ENCODE measurements at places on chromosomes 13 and 19.

GRCh38 chr19:31438401-31439269 is 89.4 kb upstream of the TSHZ3 start:
- no peak for DNase-seq

DNA sequence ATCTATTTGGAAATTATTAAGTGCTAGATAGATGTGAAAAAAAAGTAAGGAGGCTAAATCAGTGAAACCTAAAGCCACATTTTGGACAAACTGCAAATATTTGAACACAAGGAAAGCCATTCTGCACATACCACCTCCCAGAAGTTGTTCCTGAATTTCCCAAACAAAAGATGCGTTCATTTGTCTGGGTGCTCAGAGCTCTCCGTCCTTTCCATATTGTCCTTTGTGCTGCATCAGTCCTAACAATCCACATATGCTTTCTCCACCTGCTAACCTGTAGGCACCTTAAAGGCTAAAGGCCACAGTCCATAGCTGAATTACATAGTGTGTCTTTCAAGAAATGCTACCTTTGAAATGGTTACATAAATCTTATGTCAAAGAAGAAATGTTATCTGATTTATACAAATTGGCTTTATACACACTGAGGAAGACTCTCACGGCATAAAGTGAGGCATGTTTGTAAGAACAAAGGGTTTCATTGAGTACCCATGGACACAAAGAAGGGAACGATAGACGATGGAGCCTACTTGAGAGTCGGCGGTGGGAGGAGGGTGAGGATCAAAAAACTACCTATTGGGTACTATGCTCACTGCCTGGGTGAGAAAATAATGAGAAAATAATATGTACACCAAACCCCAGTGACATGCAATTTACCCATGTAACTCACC is 182.0 kb downstream of the RGCC start:
- DNase-seq: no peak

- DNase-seq: no peak
These were observed 1.1 kb downstream of the PGLS start for GRCh38 chr19:17512574-17512939.

GRCh38 chr19:2636141-2636896 is 66.2 kb downstream of the GNG7 start:
- DNase-seq: no peak

GRCh38 chr13:19154843-19155242 is 26.8 kb downstream of the TUBA3C start:
- DNase-seq: no peak

- DNase-seq: no peak
These were observed 3.1 kb upstream of the CCDC70 start for GRCh38 chr13:51858433-51859247.

DNA sequence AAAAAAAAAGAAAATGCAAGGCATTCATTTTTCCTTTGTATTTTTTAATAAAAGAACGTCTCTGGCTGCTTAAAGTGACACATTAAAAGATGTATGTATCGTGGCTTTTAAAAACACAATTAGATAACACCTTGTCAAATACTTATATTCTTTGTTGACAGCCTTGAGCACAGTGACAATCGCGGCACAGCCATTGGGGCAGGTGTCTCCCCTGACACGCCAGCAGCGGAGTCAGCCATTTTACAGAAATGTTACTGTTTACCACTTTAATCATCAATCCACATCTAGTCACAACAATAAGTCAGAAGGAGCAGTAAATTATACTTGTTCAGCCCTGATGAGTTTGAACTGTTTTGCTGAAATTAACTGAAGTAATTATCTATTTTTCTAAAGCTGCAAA is 224.1 kb downstream of the ZNF536 start:
- no peak for DNase-seq

GRCh38 chr13:97234236-97234635 is 12.1 kb downstream of the MBNL2 start:
- no peak for DNase-seq

DNA sequence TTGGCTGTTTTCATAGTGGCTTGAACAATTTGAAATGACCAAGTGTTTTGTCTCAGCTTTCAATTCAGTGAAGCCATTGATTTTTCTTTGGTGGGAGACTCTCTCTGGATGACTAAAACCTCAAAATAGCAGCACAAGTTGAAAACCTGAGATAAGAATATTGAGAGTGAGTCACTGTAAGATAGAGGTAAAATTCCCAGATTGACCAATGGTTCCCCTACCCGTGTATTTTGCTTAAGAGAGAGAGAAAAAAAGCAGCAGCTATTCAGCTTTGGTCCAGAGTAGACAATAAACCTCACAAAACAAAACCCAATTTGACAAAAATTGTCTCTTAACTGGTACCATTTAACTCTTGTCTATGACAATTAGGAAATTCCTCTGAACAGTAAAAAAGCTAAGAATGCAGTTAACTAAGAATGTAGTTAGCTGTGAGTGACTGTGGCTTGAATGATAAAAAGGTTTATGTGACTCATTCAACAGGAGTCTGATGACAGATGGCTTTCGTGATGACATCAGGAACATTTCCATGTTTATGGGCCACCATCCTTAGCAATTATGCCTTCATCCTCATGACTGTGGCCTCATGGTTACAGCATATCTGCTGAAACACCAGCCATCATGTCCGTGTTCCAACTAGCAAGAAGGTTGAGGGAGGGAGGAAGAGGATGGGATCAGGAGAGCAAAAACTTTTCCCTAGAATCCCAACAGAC is 356.9 kb downstream of the NDFIP2 start:
- no peak for DNase-seq

All from stimulated activated CD4-positive, alpha-beta T cell treated with anti-CD3 and anti-CD28 coated beads, Interleukin-15, amount 100 ng/mL, for 24 hours (primary cell).